ENCODE measurements at places on chromosomes 6 and 20.

DNA sequence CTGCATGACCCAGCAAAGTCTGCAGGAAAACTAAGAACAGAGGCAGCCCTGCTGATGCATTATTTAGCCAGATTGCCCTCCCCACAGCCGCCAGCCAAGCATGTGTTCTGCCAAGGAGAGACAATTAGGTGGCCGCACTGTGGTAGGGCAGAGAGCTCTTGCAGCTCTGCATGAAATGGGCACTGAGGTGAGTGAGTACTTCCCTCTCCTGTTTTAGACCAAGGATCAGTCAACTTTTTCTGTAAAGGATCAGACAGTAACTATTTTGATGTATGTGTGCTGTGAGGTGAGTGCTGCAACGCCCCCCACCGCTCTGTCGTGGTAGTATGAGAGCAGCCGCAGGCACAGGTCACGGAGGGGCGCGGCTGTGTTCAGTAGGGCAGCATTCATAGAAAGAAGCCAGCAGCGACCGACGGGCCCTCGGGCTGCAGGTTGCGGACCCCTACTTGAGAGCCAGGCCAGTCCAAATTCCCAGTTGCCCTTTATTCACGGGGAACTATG lies 23.8 kb upstream of the FAM50B start:
- DNase-seq: no peak

- no peak for DNase-seq
These were observed 39.4 kb upstream of the MLIP start for GRCh38 chr6:54071821-54072340.

DNA sequence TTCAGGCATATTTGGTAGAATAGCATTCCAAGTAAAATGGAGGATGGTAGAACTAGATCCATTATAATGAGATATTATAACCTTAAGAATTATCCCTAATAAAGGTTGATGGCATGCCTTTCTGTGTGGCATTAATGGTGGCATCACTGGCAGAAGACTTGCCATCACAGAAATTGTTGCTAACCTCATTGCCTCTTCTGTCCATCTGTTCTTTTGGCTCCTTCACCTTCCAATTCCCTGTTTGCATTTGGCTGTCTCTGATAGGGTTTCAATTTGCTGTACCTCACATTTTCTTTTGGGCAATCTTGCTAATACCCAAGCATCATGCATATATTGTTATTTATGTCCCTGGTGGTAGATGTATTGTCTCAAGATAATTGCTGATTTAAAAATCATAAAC lies 98.9 kb downstream of the SMPDL3A start:
- DNase-seq: no peak

GRCh38 chr20:58235010-58235409 lies 6.6 kb upstream of the ANKRD60 start:
- DNase-seq: no peak

DNA sequence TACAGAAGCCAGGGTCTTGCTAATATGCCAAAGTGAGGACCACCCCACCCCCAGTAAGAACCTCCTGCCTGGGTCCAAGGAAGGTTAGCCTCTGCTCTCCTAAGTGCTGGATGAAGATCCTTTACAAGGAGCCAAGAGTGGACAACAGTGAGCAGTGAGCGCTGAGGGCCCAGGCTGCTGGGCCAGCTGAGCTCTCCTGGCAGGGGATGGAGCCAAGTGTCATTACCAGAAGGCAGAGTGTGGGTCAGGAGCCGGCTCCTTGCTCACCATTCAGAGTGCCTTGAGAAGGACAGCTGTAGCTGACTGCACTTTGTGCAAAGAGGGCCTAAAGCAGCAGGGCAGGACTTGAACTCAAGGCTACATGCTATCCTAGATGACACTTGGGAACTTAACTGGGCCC lies 16.9 kb downstream of the MAFB start:
- DNase-seq: no peak

DNA sequence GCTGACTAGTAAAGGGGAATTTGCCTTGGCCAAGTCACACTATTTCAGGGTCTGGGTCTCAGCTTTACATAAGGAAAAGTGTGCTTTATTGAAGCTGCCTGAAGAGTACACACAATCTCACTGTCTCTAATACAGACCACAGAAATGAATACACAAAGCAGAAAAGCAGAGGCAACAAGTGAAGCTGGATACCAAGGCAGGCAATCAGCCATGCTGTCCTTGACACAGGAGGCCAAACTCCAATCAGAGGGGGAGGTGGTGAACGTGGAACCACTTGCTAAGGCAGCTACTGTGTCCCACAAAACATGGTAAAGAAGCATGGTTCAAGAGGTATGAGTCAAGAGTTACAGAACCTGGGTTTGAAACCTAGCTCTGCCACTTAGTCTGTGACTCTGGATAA lies 21.8 kb upstream of the CCND3 start:
- no peak for DNase-seq

DNA sequence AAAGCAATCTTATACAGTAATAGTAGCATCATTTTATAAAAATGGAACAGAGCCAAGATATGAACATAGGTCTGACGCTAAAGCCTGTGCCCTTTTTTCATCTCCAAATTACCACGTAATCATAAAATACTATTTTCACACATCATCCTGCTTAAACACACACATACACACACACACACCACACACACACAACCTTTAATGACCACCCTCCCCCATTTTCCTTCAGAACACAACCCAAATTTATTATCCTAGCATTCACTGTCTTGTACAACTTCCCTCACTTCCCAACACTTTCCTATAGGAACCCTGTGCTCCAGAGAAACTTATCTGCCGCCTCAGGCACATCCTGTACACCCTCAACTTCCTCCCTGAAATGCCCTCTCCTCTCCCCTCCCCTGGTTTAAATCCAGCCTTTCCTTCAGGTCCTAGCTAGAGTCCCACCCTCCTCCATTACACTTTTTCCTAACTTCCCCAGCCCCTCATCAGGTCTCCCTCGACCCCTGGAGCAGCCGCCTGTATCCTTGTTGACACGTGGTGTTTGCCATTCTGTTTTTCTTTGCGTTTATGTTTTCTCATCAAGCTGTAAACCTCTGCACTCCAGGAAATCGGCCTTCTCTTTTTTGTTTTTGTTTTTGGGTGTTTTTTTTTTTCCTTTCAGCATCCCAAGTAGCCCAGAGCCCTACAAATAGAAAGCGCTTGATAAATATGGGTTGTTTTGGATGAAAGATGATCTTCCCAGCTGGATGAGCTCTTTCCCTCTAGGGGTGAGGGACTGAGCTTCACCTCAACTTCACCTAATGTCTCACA lies 968 bp upstream of the MMP24 start:
- no peak for DNase-seq

DNA sequence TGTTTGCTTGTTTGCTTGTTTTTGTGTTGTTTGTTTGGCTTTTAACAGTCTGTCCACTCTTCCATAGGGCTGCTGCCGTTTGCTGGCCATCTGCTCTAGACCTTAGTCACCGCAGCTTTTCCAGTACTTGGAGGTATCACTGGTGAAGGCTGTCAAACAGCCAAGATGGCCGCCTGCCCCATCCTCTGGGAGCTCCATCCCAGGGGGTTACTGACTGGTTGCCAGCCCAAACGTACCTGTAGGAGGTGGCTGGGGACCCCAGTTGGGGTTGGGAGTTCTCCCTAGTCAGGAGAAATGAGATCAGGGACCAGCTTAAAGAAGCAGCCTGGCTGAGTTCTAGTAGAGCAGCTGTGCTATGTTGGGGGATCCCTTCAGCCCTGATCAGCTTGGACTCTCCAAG lies 418.4 kb downstream of the KHDRBS2 start:
- no peak for DNase-seq

DNA sequence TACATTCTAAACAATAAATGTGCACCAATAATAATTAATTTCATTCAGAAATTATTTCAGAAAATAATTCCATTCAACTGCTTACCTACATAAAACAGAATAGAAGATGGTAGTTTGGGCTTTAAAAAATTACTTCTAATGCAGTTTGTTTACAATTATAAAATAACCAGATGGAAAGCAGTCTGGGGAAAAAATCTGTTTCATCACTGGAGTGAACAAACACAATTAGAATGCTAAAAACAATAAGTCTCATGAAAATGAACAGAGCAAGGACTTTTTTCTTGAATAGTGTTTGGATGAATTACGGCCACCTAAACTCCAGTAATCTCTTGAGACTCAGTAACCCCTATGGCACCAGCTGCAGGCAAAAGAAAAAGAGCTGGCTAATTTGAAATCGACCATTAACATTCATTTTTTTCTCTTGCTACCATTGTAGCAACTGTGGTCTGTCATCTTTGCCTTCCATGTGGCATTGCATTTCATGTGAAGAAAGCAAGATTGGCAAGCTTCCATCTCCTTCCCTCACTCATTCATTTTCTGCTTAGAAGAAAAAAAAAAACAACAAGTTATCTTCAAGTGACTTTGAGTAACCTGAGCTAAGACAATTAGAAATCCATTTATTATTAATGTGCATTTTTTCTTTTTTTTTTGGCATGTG lies 88.4 kb upstream of the CEP85L start:
- DNase-seq: no peak

DNA sequence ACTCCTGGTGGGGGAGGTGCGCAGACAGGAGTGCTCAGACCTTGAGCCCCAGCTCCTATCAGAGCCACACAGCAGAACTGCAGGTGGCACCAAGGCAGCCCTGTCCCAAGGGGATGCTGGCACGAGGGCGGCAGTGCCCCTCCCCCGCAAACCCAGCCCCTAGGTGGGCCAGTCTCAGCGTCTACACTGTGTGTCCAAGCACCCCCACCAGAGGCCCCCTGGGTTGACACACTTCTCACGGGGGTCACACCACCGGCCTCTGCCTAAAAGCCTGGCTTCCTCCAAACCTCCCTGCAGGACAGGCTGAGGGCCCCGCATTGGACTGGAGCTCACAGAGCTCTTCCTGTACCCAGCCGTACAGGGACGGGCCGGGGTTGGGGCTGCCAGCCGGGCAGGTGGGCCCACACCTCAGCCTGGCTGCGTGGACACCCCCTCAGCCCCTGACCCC lies 8.1 kb downstream of the SLC2A4RG start:
- DNase-seq: peak; percentile 56

DNA sequence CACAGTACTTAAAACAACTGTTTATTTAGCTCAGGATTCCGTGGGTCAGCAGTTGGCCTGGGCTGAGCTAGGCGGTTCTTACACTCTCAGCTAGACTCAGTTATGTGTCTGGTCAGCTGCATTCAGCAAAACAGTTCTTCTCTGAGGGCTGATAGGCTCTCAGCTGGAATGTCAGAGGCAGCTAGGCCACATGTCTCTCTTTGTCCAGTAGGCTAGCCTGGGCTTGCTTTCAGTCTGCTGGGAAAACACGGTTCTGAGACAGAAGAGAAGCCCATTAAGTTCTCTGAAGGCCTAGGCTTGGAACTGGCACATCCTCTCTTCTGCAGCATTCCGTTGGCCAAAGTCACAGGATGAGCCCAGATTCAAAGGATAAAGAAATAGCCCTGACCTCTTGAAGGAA lies 65.6 kb downstream of the TULP4 start:
- DNase-seq: no peak

- no peak for DNase-seq
These were observed 152.6 kb downstream of the BCKDHB start for GRCh38 chr6:80259118-80259517.

DNA sequence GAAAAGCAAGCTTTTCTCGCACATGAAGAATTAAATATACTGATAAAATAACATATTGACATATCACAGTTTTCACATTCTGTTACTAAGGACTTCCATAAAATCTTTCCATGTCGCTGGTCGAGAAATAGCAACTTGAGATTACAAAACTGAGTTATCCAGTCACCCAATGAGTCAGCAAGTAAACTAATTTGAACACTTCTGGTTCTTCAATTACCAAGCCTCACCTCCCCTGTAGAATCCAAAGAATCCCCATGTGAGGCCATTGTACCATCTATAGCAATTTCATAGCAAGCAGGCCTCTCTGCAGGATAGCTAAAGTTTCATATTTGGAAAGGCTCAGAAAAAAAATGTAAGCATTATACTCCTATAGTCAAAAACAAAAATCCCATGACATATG lies 87.3 kb downstream of the PKHD1 start:
- no peak for DNase-seq

DNA sequence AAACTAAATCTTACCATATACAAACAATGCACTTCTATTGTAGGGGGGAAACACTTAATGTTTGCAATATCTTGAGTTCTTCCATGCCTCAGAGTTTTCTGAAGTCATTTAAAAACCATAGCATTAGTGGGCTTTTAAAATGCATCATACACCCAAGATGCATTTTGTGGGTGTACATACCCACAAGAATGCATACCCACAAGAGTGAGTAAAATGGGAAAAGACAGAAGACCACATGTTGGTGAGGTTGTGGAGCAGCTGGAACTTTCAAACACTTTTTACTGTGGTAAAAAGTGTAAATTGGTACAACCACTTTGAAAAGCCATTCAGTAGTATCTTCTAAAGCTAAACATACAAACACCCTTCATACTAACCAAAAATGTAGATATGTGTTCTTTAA lies 57.5 kb downstream of the CYB5R4 start:
- DNase-seq: no peak

DNA sequence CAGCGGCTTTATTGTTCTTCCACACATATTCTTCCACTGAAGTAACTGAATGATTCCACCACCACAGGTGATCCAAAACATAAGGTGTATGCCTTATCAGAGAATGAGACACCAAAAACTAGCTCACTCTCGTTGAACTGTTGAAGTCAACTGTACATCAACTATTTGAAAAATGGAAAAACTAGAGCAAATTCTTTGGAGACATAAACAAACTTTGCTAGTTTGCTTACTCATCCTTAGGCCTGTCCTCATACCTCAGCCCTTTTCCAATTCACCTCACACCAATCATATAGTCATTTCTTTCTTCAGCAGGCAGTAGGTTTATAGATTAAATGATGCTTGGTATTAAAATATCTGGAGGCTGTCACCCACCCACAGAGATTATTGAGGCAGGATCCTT lies 77.1 kb upstream of the RNF217 start:
- DNase-seq: no peak

DNA sequence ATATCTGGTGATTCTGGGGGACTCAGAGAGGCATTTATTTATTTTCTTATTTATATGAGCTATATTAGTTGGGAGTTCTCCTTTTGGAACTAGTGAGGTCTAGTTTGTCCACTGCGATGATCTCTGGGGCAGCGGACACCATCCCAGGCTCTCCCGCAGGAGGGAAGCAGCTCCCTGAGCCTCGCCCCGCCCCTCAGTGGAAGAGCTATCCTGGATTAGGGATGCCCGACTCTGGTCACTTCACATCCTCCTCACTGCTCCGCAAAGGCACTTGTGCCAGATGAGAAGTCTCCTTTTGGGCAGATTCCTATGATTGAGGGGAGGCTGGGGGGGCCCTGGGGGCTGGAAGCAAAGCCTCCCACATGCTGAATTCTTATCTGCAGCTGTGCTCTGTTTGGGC lies 3.6 kb upstream of the MAS1 start:
- no peak for DNase-seq

DNA sequence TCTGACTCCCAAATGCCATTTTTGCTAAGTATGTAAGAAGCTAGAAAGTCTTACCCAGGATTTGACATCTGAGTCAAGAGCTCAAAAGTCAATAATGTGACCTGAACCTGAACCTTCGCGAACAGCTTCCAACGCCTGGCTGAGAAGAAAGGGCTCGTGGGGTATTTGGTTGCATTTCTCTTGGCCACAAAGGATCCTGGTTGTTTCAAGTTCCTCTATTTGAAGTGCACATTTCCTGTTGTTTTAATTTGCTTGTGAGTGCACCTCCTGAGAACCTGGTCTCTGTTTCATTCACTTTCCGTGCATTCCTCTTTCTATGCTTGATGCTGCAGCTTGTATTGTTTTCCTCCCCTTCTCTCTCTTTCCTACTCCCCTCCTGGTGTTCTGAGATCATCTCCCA lies 212.5 kb downstream of the FOXA2 start:
- no peak for DNase-seq

GRCh38 chr6:154619146-154619545 lies 108.7 kb upstream of the CNKSR3 start:
- no peak for DNase-seq
